Mammary epithelial cell (primary cell): ENCODE measurements at places on chromosomes 3 and 15.

GRCh38 chr3:127858521-127858920 is 36.2 kb upstream of the MGLL start:
- DNase-seq, result no peak

DNA sequence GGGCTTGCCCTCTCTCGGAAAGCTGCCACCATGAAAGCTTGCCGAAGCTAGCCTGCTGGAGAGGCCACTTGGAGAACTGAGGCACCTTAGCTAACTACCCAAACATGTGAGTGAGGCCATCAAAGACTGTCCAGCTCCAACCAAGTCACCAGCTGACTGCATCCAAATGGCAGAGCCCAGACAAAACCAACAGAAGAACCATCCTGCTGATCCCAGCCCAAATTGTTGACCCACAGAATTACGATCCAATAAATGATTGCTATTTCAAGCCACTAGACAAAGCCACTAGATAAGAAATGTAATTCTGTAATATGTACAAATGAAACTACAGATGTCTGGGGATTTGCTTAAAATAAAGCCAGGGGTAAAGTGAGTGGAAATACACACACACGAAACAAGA is 109.8 kb upstream of the TRPM1 start:
- no peak for DNase-seq

GRCh38 chr3:50147861-50148260 is 7.3 kb upstream of the SEMA3F start:
- DNase-seq, result no peak

DNA sequence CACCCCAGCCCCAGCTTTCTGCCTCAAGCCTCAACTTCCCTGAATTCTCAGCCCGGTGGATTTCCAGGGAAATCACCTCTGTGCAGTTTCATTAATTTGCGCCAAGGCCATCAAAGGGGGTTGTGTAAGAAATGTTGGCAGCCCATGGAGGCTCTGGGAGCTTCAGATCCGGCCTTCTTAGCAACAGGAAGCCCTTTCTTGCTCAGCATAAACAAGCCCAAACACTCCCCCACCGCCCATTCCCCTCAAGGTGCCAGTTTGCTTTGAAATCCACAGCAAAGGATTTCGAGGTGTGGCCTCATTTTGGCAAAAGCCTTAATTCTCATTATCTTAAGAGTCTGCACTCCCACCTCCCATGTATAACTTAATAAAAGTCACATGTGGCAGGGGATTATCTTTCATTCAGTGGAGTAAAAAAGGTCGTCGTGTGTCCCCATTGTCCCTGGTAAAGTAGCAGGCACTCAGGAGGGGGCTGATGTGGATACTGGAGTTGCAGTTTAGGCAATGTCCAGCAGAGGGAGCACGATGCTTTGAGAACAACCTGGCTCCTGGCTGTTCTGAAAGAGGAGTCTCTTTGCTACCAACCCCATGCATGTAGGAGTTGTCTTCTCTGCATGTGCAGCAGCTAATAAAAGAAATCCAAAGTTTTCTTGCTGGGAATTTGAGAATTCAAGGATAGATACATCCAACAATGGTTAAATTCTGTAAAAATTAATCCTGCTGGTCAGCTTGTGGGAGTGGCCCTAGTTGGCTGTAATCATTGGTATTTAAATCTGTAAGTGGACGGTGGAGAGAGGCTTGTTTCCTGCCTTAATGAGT is 39.5 kb downstream of the EBLN2 start:
- peak; percentile 61 for DNase-seq

- no peak for DNase-seq
Observed at GRCh38 chr3:126137490-126138130, 42.8 kb downstream of the ALDH1L1 start.

DNA sequence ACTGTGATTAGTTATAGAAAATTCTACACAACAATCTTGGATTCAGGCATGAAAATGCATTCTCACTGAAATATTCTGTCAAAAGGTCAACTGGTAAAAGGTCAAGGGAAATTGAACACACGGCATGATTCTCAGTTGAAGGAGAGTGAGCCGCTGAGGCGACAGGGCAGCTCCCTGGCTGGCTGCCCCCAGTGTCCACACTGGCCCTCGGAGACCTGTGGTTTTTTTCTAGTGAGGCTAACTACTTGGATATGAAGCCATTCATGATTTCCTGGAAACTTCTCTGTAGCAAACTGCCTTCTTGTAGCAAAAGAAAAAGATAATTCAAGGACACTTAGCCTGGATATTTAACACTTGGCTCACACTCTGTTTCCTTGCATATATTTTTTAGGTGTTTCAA is 37.2 kb downstream of the AADACL2 start:
- DNase-seq, result no peak

- DNase-seq, result no peak
Observed at GRCh38 chr3:66014651-66015050, 24.1 kb downstream of the MAGI1 start.

DNA sequence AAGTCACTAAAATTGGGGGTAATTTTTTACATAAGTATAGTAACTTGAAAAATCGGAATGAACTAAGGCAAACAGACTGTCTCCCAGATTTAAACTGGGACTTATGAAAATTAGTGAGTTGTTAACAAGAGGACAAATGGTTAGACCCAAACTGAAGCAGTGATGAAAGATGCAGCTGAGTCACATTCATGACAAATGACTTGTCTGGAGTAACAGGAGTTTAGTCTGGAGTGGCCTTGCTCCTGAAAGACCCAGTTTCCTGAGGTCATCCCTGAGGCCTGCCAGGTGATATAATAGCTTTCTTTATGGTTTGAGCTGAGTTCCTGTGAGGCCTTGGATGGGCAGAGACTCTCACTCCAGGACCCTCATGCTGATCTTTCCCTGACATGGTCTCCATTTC is 9.6 kb upstream of the CTDSPL start:
- DNase-seq, result peak; percentile 82

DNA sequence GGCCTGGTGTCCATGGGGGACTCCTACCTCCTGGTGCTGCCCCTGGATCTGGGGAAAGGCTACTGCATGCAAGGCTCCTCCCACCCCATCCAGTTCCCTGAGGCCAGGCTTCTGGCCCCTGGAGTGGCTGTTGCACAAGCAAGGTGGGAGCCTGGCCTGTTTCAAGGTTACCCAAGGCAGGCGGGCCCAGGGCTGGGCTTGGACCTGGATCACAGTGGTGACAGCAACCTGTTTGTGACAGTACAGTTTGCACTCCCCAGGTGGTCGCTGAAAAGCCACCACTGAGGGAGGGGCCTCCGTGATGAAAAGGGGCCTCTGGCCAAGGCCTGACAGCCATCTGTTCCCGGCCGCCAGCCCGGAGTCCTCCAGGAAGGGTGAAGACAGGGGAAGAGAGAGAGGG is 14.4 kb upstream of the KY start:
- no peak for DNase-seq

- DNase-seq, result peak; percentile 98
Observed at GRCh38 chr3:150469031-150469930, 61.2 kb downstream of the TSC22D2 start.

DNA sequence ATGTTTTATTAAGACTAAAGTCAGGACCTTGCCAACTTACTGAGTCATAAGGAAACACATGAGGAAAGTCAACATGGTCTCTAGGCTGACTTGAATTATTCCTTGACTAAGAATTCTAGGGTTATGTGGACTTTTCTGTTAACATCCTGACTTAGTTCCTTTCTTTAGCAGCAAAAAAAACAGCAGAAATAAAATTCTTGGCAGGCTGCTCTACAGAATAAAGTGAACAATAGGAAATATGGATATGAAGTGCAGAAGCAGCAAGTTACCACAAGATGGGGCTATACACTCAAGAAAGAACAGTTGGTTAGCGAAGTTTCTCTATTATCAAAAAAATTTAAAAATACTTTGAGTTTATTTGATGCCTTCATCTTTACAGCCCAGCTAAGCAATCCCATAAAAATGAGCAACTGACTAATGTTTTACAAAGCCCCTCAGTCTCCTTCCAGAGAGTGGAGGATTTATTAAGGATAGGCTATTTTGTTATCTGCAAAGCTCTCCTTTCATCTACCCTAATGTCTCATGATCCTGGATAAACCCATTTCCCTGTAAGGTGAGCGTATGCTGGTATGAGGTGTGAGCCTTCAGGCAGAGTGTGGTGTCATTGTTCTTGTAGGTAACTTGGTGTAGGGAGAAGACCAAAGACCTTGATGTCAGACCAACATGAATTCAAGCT is 23.1 kb upstream of the MCCC1 start:
- DNase-seq, result peak; percentile 28

- DNase-seq, result peak; percentile 92
Observed at GRCh38 chr3:141336672-141337522, 31.4 kb upstream of the ZBTB38 start.

DNA sequence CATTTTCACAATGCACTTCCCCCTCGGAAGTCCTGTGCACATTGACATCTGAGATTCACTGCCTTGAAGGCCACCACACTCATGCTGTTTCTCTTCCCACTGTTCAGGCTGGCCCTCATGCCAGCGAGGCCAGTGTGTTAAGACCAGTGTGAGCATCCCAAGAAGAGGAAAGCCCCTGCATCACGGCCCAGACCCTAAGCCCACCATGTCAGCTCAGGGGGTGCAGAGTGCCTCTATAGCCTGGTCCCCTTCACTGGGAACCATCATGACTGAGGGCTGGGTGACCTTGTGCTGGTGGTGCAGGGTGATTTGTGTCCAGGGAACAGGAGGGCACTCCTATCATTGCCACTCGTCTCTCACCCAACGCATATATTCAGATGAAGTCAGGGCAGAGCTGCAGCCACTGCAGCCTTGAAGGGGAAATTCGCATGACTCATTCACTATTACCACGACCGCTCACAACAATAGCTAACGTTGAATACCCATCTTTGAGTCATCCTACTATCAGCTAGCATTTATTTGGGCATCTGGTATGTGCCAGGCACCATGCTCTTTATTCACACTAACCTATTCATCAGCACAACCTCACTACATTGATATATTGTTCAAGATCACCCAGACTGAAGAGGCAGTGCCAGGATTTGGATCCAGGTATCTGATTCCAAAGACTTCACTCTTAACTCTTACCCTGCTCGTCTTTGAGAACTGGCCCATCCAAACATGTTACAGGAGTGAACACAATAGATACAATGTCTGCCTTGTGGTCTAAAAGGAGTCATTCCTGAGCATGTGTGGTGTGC is 58.8 kb upstream of the SLC6A11 start:
- DNase-seq, result peak; percentile 96

DNA sequence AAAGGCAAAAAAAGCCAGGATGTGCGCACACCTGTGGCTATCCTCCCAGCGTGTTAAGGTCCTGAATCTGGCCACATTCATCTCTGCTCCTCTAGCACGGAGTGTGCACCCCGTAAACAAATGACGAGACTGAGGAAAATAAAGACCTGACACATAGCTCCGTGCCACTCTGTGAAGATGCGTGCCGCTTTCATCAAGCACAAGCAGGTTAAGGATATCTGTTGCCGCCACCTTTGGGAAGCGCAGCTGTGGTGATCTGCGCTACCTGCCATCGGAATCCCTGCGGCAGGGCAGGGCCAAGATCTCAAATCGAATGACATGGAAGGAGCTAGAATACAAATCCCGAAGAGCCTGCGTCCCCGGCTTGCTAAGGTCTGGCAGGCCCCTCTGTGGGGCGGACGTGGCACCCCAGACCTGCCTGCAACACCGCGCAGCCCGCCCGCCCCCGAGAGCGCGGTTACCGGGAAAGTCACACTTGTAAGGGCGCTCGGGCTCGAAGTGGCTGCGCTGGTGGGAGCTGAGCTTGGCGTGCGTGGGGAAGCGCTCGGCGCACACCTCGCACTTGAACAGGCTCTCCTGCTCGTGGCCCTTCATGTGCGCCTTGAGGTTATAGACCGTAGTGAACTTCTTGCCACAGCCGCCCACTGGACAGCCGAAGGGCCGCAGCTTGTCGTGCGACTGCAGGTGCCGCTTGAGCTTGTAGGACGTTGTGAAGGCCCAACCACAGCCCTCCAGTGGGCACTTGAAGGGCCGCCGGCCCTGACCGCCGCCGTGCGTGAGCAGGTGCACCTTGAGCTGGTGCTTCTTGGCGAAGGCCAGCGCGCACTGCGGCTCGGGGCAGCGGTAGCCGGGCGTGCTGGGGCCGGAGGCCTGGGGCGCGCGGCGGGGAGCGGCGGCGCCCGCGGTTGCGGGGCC is 936 bp downstream of the ZXDC start:
- peak; percentile 40 for DNase-seq

- DNase-seq, result peak; percentile 54
Observed at GRCh38 chr3:111998636-111999483, at the start of gene TAGLN3. TAGLN3 (plus strand) TSS chr3:111998922; CDS start chr3:111999423, 501 bp downstream.

DNA sequence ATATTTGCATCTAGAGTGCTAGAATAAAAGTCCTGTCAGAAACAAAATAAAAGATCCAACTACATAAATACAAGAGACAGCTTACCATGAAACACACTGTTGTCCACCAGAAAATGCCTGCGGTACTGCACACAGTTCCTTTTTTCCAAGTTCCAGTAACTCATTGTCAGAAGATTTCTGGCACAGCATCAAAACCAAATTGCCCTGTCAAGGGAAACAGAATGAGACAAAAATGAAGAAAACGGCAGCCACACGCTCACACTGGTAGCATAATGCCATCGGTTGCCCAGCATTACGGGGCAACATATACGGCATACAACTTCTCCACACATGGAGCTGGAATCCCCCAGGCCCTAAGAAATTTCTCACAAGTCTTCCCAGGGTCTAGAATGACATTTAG is 40.8 kb downstream of the PLCH1 start:
- no peak for DNase-seq
